MG63 (cell line): ENCODE measurements at places on chromosomes 11 and 22. TPM values are rescaled to one million over a fixed set of nuclear protein-coding genes. Genes with fewer than 3 reads are reported as not detected.

HEPACAM gene
- total RNA-seq, result not detected in 2 replicates

PRMT3 gene
- 19.0 and 30.7 TPM in 2 replicates for total RNA-seq

EIF3F gene
- total RNA-seq, result 289 and 387 TPM in 2 replicates

DRAP1 gene
- total RNA-seq, result 276 and 419 TPM in 2 replicates

PPP2R5B gene
- total RNA-seq, result 5.4 and 8.8 TPM in 2 replicates

TMPRSS13 gene
- not detected in 2 replicates for total RNA-seq

ANO5 gene
- total RNA-seq, result not detected in 2 replicates

CHRM1 gene
- total RNA-seq, result 0.22 and 1.3 TPM in 2 replicates

GAL3ST3 gene
- total RNA-seq, result not detected in 2 replicates

LMO1 gene
- not detected in 2 replicates for total RNA-seq

THY1 gene
- total RNA-seq, result 122 and 188 TPM in 2 replicates

C1QTNF4 gene
- not detected in 2 replicates for total RNA-seq

GDPD4 gene
- total RNA-seq, result not detected in 2 replicates

DTX4 gene
- 18.8 and 22.7 TPM in 2 replicates for total RNA-seq

CCDC134 gene
- 2.7 and 14.0 TPM in 2 replicates for total RNA-seq

SSTR3 gene
- not detected in 2 replicates for total RNA-seq

EFCAB6 gene
- 0.37 and 2.9 TPM in 2 replicates for total RNA-seq

SLC6A5 gene
- total RNA-seq, result not detected in 2 replicates

PGA4 gene
- total RNA-seq, result not detected in 2 replicates

AIFM3 gene
- total RNA-seq, result 0.56 TPM in 1 of 2 replicates, not detected in the other

CREB3L1 gene
- 2.5 and 12.5 TPM in 2 replicates for total RNA-seq

GRM5 gene
- not detected in 2 replicates for total RNA-seq

C22orf31 gene
- not detected in 2 replicates for total RNA-seq

PYGM gene
- total RNA-seq, result not detected in 2 replicates

LMO2 gene
- not detected in 2 replicates for total RNA-seq

IFITM2 gene
- total RNA-seq, result 35.8 and 50.4 TPM in 2 replicates

LARGE2 gene
- not detected in 2 replicates for total RNA-seq

DEPDC5 gene
- 7.5 and 19.8 TPM in 2 replicates for total RNA-seq

PRODH gene
- not detected in 2 replicates for total RNA-seq

CCDC81 gene
- total RNA-seq, result not detected in 2 replicates

VWA5A gene
- 0.59 and 0.95 TPM in 2 replicates for total RNA-seq

SUSD2 gene
- total RNA-seq, result 0.20 TPM in 1 of 2 replicates, not detected in the other

HEPN1 gene
- total RNA-seq, result not detected in 2 replicates

LRRC74B gene
- total RNA-seq, result not detected in 2 replicates

AMOTL1 gene
- total RNA-seq, result 15.1 TPM in 2 replicates

C11orf97 gene
- total RNA-seq, result not detected in 2 replicates

ZNF70 gene
- 2.4 and 3.9 TPM in 2 replicates for total RNA-seq

CYP2R1 gene
- 5.5 and 13.7 TPM in 2 replicates for total RNA-seq

TENM4 gene
- not detected in 2 replicates for total RNA-seq

HMGXB4 gene
- total RNA-seq, result 19.8 and 39.3 TPM in 2 replicates

MRGPRX3 gene
- not detected in 2 replicates for total RNA-seq

C11orf21 gene
- total RNA-seq, result 8.4 and 18.1 TPM in 2 replicates

ANO1 gene
- total RNA-seq, result 0.12 and 0.99 TPM in 2 replicates

STX3 gene
- 5.6 and 9.4 TPM in 2 replicates for total RNA-seq

MS4A10 gene
- total RNA-seq, result not detected in 2 replicates
